Astrocyte (in vitro differentiated cells and primary cell): ENCODE measurements at places on chromosomes 7 and 10. TPM values are rescaled to one million over a fixed set of nuclear protein-coding genes. Genes with fewer than 3 reads are reported as not detected.
A peak's percentile ranks its signal among the peaks of the same experiment; 100 is the strongest.

- H3K27me3 ChIP-seq: peaks cover 3% of the 10 kb centered on the region
- no peak overlapping the region for H3K4me3 ChIP-seq
- H3K4me1 ChIP-seq: no peaks in the 10 kb centered on the region
- no peak overlapping the region for H3K27ac ChIP-seq
- DNase-seq: no peak
- no peaks in the 10 kb centered on the region for H3K36me3 ChIP-seq
These were observed 16.6 kb downstream of the ADGRA1 start for GRCh38 chr10:133104068-133104962.

DOCK1 gene
- 42.5 and 45.0 TPM in 2 replicates for total RNA-seq

DNA sequence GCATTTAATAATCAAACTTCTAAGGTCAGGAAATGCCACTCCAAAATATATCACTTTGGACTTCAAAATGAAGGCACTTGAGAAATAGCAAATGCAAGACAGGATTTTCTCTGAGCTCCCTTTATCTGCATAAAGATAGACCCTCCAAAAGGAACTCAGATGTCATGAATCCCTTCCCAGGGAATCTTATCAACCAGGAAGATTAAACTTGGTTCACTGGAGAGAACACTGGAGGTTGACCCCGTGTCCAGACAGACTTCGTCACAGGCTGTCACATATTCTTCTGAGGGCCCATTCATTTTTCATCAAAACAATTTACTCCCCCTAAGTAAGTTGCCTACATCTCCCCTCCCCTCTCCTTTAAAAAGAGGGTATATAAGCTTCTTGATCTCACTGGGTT is 21.2 kb downstream of the IFIT3 start:
- H3K4me1 ChIP-seq: peaks cover 30% of the 10 kb centered on the region
- DNase-seq: no peak
- no peak overlapping the region for H3K4me3 ChIP-seq
- H3K36me3 ChIP-seq: no peaks in the 10 kb centered on the region
- no peaks in the 10 kb centered on the region for H3K27me3 ChIP-seq
- no peak overlapping the region for H3K27ac ChIP-seq

DNA sequence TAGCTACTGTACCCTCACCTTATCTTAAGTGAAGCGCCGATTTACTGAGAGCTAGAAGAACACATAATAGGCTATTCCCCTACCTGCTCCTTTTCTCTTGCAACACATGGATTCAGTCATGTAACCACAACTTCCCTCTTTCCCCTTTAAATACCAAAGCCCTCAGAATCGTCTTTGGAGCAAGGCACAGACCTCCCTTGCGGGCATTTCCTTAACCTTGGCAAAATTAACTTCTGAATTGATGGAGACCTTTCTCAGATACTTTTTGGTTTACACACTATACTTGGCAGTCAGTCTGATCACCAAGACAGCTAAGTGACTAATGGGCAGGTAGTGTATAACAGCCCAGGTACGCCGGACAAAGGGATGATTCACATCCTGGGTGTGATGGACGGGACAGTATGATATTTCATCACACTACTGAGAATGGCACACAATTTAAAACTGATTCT is 72.7 kb upstream of the SEC61G start:
- DNase-seq: peak; percentile 40
- peaks cover 6% of the 10 kb centered on the region for H3K4me1 ChIP-seq
- no peaks in the 10 kb centered on the region for H3K27me3 ChIP-seq
- no peak overlapping the region for H3K27ac ChIP-seq
- no peak overlapping the region for H3K4me3 ChIP-seq
- no peaks in the 10 kb centered on the region for H3K36me3 ChIP-seq

DNA sequence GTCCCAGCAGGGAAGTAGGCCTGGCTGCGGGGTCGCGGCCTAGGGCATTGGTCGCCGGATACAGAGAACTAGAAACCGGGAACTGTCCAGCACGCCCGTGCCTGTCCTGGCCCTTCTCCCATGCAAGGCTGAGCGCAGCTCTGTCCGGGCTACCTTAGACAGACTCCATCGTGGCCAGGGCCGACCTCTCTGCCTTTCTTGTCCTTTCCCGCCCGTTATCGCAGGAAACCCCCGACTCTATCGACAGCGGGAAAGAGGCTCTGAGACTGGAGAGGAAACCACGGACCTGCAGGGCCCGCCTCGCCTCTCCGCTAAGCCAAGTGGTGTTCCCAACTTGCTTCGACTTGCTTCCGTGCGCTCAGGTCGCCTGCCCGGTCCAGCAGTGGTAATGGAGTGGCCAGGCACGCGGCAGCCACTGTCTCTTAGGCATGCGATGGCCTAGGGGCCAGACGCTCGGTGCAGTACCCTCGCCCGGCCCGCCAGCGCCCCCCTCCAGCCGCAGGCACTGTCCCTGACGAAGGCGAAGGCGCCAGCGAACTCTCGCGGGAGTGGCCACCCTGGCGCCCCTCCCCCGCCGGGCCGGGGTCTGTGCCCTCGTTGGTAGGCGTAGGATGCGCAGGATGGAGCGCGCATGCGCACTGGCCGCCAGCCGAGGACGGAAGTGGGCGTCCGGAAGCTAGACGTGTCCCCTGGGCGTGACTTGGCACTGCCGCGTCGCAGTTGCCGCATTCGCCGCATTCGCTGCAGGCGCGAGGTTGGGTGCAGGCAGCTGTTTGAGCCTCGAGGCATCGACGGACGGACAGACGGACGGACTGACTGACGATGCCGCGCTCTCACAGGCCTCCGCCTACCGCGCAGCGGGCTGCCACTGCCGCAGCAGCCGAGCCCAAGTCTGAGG is 54.4 kb downstream of the MCMBP start:
- H3K4me3 ChIP-seq: peak overlapping the region; percentile 56
- no peaks in the 10 kb centered on the region for H3K27me3 ChIP-seq
- peak; percentile 50 for DNase-seq
- H3K36me3 ChIP-seq: peaks cover 5% of the 10 kb centered on the region

KCNIP2 gene
- 1.9 and 2.5 TPM in 2 replicates for total RNA-seq

TMEM213 gene
- total RNA-seq: not detected in 2 replicates

DNA sequence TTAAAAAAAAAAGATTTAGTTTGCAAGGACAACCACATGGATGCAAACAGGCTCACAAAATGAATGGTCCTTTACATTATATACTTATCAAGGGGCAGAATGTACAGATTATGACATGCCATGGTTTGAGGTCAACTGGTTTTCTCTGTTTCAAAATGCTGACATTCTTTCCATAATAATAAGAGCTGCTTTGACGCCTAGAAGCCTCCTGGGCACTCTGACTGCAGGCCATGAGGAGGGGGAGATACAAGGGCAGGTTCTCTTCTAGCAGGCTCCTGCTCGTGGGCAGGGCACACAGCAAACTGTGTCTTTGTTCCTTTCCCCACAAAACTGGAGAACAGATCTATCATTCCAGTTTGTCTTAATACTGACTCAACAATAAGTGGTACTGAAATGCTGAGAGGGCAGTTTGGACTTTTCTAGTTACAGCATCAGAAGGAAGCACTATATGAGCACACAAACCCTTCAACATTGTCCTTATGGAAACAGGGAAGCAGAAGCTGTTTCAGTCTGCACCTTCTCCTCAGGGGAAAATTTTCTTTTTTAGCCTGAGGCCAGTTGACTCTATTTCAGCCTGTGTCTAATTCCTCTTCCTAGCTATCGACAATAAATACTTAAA is 314.9 kb upstream of the AOAH start:
- DNase-seq: no peak
- no peaks in the 10 kb centered on the region for H3K36me3 ChIP-seq
- H3K4me1 ChIP-seq: no peaks in the 10 kb centered on the region
- no peak overlapping the region for H3K27ac ChIP-seq
- H3K4me3 ChIP-seq: no peak overlapping the region

- H3K4me3 ChIP-seq: no peak overlapping the region
- H3K36me3 ChIP-seq: no peaks in the 10 kb centered on the region
- H3K27ac ChIP-seq: no peak overlapping the region
- H3K4me1 ChIP-seq: no peaks in the 10 kb centered on the region
- no peak for DNase-seq
These were observed 490.4 kb upstream of the SEMA3A start for GRCh38 chr7:84684836-84685480.

NHLRC2 gene
- total RNA-seq: 15.6 and 16.9 TPM in 2 replicates

DNA sequence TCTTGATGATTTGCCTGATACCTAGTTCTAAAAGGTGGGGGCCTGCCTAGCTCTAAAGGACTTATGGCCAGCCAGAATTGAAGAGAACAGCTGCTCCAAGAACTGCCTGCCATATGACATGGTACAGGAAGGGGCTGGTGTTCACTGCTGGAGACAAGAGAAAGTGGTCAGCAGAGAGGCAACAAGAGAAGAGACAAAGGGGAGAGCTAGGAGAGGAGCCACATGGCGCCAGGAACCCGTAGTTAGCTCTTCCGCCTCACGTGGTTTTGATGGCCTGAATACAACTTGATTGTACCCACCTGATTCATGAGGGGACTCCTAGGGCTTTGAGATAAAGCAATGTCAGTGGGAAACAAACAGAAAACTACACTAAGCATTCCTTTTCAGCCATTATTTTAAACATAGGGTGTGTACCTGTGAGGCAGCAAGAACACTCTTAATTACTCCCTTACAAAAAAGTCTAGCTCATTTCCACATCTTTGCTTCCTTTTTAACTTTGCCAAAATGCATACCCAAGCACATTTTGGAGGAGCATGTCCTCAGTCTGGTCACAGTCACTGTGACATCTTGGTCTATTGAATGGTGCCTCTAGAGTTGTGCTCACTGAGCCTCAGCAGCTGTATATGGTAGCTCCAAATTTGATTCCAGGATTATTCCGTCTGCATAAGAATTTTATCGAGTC is 71.6 kb downstream of the CCDC71L start:
- no peak for DNase-seq
- H3K4me3 ChIP-seq: no peak overlapping the region
- no peak overlapping the region for H3K27ac ChIP-seq

GRCh38 chr7:149773446-149774236 is at the start of gene ZNF467:
TSS of gene ZNF467 (minus strand) at chr7:149773588. CDS start at chr7:149771032, 2,556 bp downstream.
- no peaks in the 10 kb centered on the region for H3K36me3 ChIP-seq
- H3K4me1 ChIP-seq: no peaks in the 10 kb centered on the region
- peak within 1 kb of the TSS; percentile 28 for H3K4me3 ChIP-seq
- H3K27me3 ChIP-seq: peaks cover 14% of the 10 kb centered on the region
- no peak for DNase-seq

GRCh38 chr10:11563936-11564335 is 47.5 kb downstream of the USP6NL start:
- no peak overlapping the region for H3K27ac ChIP-seq
- no peaks in the 10 kb centered on the region for H3K27me3 ChIP-seq
- H3K36me3 ChIP-seq: no peaks in the 10 kb centered on the region
- DNase-seq: no peak

DNA sequence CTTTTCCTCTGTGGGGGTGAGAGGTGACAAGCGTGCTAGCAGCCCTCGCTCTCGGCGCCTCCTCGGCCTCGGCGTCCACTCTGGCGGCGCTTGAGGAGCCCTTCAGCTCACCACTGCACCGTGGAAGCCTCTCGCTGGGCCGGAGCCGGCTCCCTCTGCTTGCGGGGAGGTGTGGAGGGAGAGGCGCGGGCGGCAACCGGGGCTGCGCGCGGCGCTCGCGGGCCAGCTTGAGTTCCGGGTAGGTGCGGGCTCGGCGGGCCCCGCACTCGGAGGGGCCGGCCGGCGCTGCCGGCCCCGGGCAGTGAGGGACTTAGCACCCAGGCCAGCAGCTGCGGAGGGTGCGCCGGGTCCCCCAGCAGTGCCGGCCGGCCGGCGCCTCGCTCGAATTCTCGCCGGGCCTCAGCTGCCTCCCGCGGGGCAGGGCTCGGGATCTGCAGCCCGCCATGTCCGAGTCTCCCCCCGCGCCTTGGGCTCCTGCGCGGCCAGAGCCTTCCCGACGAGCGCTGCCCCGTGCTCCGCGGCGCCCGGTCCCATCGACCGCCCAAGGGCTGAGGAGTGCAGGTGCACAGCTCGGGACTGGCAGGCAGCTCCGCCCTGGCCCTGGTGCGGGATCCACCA is 352.8 kb upstream of the PODXL start:
- H3K36me3 ChIP-seq: no peaks in the 10 kb centered on the region
- peaks cover 7% of the 10 kb centered on the region for H3K27me3 ChIP-seq
- no peak overlapping the region for H3K27ac ChIP-seq
- peak overlapping the region; percentile 23 for H3K4me3 ChIP-seq

DNA sequence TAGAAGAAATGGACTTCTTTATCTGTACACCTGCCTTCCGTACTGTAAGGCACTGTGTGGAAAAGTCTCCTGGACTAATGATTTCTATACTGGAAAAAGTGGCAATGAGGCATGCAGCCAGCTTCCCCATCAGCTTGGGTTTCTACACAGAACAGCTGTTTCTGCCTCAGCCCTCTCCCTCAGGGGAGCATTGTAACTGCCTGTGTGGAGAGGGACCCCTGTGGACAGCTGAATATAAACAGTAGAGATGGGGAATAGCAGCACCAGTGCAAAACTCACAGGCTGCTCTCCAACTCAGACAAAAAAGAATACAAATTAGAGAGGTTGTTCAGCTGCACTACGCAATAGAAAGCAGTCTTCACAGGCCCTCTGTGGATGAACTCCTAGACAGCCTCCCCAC is 451.3 kb upstream of the MBL2 start:
- H3K36me3 ChIP-seq: no peaks in the 10 kb centered on the region
- H3K27ac ChIP-seq: no peak overlapping the region
- H3K4me1 ChIP-seq: no peaks in the 10 kb centered on the region
- no peak for DNase-seq

VDAC2 gene
- 338 and 373 TPM in 2 replicates for total RNA-seq

AASS gene
- total RNA-seq: 13.9 and 15.6 TPM in 2 replicates

GRCh38 chr7:99828811-99829210 is 998 bp downstream of the CYP3A43 start:
- H3K4me1 ChIP-seq: no peaks in the 10 kb centered on the region
- DNase-seq: no peak
- H3K27ac ChIP-seq: no peak overlapping the region
- no peaks in the 10 kb centered on the region for H3K36me3 ChIP-seq
- peaks cover 10% of the 10 kb centered on the region for H3K27me3 ChIP-seq

DYNC1I1 gene
- 3.2 TPM in 2 replicates for total RNA-seq

DNA sequence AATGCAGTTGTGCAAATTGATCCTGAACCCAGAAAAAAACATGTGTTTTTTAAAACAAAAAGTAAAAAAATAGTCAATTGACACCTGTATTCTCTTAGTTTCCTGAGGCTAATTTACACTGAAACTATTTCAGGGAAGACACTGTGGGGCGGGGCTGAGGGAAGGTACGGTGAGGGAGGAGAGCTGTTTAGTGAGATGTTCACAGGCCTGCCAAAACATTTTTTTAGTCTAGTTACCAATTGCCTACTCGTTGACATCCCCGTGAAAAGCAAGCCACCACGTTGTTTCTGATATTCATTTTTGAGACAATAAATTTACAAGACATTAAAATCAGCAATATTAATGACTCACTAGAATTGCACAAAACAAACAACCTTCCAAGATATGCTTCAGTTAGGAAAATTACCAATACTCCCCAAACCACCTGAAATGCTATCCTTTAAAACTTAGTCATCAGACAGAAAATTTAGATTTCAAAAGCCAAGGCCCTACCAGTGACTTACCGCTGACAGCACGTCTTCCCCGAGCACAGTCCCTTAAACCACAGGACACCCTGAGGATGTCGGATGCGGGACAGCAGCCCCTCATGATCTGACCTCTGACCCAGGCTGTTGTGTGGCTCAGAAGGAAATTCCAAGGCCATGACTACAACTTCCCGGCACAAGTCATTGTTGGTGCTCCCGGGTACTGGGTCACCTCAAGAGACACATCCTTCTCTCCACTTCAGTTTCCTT is 279.2 kb downstream of the PRPF18 start:
- H3K27me3 ChIP-seq: no peaks in the 10 kb centered on the region
- H3K27ac ChIP-seq: peak overlapping the region; percentile 52
- peak overlapping the region; percentile 31 for H3K4me3 ChIP-seq
- peaks cover 18% of the 10 kb centered on the region for H3K4me1 ChIP-seq
